Jurkat, Clone E6-1 (cell line): ENCODE measurements at places on chromosomes 7 and 10.
A peak's percentile ranks its signal among the peaks of the same experiment; 100 is the strongest.

DNA sequence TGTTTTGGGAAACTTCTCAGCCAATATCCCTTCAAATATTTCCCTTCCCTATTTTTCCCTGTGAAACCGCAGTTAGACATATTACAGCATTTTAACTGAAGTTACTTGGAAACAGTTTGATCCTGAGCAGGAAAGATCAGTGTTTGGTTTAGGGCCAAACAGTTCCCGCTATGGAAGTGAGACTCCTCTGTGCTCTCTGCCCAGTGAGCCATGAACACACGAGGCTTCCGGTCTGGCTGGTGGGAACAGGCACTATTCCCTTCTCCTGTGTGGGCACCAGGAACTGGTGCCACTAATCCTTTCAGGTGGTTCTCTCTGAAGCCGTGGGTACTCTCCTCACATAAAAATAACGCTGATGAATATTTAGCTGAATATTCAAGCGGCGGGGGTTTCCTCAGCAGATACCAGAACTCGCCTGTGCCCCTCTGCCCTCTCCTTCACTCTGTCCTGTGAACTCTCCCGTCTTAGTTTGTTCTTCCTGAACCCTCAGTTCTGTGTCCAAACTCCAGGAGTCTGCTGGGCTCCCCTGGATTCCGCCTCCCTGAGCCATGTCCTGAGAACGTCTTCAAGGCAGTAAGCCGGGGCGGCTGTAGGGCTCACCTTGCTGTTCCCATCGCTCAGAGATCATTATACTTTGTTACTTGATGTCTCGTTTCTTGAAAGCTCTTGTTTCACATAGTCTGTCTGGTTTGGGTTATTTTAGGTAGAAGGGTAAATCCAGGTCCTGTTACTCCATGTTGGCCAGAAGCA, 25.7 kb downstream of the FOXL3 start:
- DNase-seq: no peak

GRCh38 chr10:44978570-44979280, at the start of gene DEPP1:
DEPP1 (minus strand) TSS chr10:44978809; CDS start chr10:44978030, 779 bp downstream.
- DNase-seq: no peak

DNA sequence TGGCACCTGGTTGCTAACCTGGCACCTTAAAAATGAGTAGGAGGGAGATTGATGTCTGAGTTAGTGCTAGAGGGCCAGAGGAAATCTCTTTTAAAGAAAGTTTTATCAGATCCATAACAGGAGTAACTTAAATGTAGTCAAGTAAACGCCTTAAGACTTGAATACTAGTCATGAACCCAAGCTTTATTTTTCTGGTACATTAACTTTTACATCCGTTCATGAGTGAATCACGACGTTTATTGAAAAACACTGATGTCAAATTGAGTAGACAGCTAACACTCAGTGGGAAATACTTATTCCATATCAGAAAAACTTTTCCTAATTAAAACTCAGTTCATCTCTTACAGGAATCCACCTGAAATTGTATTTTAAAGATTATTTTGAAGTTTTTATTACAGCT, 6.9 kb upstream of the LAMB1 start:
- DNase-seq: no peak

GRCh38 chr10:3482200-3482993, 302.6 kb downstream of the KLF6 start:
- DNase-seq: peak; percentile 14

- no peak for DNase-seq
Measured at GRCh38 chr7:80763289-80763688, 124.8 kb downstream of the CD36 start.

GRCh38 chr10:29377333-29377961, 88.6 kb downstream of the LYZL1 start:
- DNase-seq: peak; percentile 14

GRCh38 chr10:37754538-37755323, 102.7 kb downstream of the ZNF248 start:
- DNase-seq: peak; percentile 69

DNA sequence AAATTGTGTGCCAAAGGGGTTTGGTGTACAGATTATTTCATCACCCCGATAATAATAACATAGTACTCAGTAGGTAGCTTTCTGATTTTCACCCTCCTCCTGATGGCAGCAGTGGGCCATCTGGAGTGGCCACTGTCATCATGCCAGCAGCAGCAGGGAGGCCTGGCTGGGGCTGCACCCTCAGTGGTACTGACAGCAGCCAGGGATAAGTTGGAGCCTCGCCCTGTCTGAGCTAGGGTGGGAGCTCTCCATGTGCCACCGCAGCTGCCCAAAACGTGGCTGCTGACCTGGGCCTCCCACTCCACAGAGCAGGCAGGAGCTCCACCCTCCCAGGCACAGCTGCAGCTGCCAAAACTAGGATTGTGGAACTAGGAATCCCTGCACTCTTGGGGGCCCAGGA, 700.8 kb upstream of the KCND2 start:
- DNase-seq: no peak
